Activated naive CD4-positive, alpha-beta T cell (primary cell): ENCODE measurements at places on chromosomes 6 and 20.
A peak's percentile ranks its signal among the peaks of the same experiment; 100 is the strongest.

DNA sequence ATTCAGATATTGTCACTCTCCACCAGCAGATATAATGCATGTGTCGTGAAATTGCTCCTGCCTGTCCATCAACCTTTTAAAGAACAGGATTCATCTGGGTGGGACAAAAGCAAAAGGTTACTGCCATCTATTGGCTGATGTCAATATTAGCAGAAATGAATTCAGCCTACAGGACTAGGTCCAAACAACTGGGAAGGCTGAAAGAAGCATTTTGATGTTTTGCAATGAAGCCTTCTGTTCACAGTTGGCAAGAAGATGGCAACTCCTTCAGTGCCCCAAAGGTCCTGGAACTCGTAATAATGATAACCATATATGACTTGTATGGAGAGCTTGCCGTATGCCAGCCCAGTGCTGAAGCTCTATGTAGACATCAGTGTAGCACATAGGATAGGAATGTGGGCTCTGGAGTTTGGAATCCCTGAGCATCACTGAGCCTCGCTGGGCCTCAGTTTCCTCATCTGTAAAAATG lies 7.5 kb downstream of the BCAS1 start:
- no peak for DNase-seq

DNA sequence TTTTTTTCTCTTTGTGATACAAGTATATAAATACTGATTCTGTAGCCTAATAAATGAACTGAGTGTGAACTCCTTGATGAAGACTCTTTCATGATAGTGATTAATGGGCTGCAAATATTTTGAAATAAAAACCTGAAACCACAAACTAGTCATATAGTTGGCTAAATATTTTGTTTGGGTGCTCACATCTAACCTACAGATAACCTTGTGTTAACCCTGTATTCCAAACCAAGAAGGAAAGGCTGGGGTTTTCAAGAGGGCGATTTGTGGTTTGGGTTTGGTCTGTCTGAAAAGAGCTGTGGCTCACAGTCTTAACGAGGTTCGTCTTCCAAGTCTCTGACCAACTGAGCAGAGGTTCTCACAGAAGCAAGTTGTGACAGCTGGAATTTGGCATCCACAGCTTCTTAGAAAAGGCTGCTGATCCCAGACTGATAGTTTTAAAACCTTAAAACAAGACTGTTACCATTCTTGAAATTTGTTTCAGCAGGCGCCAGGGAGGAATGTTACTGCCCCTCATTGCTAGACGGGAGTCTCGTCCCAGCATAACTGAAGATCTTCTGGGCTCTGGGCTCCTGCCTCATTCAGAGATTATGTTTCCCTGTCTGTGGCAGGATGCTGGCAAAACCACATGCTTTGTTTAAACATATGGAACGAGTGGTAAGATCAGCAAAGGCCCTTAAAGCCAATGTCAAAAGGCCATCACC lies 736.4 kb upstream of the MARCKS start:
- no peak for DNase-seq

- no peak for DNase-seq
Observed at GRCh38 chr20:56964901-56965300, 301.5 kb downstream of the BMP7 start.

DNA sequence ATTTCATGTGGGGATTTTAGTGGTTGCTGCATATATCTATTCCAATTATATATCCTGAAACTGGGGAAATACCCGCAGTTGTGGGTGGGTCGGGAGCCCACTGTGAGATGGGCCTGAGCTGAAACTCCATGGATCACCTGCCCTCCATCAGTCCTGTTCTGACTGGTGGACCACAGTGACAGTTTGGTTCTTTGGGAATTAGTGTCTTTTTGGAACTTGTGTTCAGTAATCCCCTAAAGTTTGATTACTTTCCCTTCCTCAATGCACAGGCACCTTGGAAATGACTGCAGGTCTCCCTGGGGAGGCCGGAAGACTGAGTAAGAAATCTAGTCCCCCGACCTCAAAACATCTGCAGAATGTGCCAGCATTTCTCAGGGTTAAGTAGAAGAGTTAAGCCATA lies 11.3 kb downstream of the STK35 start:
- no peak for DNase-seq

GRCh38 chr6:168404560-168404959 lies 36.4 kb upstream of the SMOC2 start:
- DNase-seq, result no peak

DNA sequence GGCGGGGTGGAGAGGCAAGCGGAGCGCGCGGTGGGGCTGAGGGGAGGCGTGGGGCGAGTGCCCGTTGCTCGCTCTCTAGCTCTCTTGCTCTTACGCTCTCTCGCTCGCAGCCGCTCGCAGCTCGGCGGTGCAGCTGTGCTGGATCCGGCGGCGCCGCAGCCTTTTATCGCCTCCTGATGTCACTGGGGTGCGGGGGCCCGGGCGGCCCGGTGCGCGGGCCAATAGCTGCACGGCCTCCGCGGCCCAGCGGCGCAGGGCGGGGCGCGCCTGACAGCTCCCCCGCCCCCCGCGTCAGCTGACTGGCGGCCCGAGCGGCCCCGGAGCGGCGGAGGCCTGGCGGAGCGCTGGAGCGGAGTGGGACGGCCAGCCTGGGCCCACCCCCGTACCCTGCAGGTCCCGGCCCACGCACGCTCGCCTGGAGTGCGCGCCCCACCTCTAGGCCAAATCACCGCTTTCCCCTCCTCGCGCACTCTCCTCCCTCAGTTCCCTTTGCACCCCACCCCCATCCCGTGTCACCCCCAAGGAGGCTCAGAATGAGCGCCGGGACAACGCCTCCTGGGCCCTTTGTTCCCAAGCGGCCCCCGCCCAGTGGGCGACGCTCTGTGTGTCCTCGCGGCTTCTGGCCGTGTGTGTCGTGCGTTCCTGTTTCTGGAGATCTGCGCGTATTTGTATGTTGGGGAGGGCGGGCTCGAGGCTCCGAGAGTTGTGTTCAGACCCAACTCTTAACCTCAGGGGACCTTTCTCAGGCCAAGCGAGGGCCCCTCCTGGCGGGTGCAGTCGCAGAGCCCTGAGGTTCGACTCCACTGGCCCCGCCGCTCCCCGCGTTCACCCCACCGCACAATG lies at the start of gene MAFB:
Gene MAFB (minus strand): TSS at position 137 of the 843 bp plus-strand sequence. CDS start 386 bp downstream, outside the sequence.
- DNase-seq, result no peak

- no peak for DNase-seq
Observed at GRCh38 chr6:20605061-20605460, 70.8 kb downstream of the CDKAL1 start.

- peak; percentile 36 for DNase-seq
Observed at GRCh38 chr6:150891888-150892485, 26.5 kb downstream of the MTHFD1L start.

GRCh38 chr6:108622641-108623298 lies 62.1 kb downstream of the FOXO3 start:
- DNase-seq, result no peak

GRCh38 chr20:11728937-11729336 lies 188.8 kb upstream of the BTBD3 start:
- no peak for DNase-seq

GRCh38 chr20:62234339-62234738 lies 4.0 kb upstream of the OSBPL2 start:
- no peak for DNase-seq
